WTC11 (cell line): ENCODE measurements at places on chromosomes 11 and 22. TPM values are rescaled to one million over a fixed set of nuclear protein-coding genes. Genes with fewer than 3 reads are reported as not detected.
A peak's percentile ranks its signal among the peaks of the same experiment; 100 is the strongest.

GRCh38 chr11:73376803-73377629 lies 817 bp downstream of the RELT start:
- DNase-seq, result no peak

DNA sequence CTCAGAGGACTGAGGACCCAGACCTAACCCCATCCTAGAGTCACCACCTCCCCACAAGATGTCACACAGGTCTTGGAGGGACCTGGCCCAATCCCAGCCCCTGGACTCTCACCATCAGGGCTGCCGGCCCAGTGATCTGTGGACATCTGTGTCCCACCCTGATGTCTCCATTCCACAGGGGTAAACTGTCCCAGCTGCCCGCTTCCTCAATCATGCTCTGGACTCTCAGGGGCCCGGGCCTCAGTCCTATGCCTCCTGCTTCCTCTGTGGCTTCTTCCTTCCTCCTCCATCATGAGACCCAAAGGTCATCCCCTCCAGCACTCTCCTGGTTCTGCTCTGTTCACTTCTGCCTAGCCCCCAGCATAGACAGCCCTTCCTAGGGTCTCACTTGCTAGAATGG lies 32.2 kb downstream of the ARAP1 start:
- no peak for DNase-seq

- peak; percentile 91 for DNase-seq
Observed at GRCh38 chr22:37330200-37331033, 48.1 kb downstream of the CYTH4 start.

GRCh38 chr11:79108851-79109250 lies 332.0 kb downstream of the TENM4 start:
- DNase-seq, result no peak

- DNase-seq, result no peak
Observed at GRCh38 chr11:18757811-18758210, 31.8 kb upstream of the IGSF22 start.

- DNase-seq, result no peak
Observed at GRCh38 chr11:9852465-9852864, 188.6 kb downstream of the SWAP70 start.

GRCh38 chr22:38289583-38290082 lies 16.8 kb upstream of the TMEM184B start:
- no peak for DNase-seq

- no peak for DNase-seq
Observed at GRCh38 chr11:95668131-95668530, 121.5 kb downstream of the FAM76B start.

DNA sequence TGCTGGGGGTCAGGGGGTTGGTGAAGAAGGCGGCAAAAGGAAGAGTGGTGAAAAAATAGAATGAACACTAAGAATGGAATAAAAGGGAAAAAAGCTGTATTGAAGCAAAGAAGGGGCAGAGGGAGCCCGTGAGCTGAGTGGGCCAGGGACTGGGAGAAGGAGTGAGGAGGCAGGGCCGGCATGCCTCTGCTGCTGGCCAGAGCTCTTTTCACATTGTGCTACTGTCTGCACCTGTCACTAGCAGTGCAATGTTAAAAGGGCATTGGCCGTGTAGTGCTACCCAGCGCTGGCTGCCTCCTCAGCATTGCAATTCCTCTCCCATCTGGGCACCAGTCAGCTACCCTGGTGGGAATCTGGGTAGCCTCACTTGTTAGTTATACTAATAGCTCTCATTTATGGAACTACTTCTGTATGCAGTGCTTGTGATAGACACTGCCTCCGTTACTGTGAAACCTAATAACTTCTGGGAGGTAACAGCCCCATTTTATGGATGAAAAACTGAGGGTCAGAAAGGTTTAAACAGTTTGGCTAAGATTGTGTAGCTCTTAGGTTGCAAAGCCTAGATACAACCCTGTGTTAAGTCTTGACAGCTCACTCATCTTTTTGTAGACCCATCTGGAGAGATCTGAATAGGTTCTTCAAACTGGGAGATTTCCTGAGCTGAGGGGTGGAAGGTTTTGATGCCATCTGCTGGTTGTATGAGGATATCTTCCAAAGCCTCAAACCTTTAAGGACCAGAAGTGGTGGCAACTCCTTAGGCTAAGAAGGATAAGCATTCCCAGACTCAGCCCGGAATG lies 8.5 kb downstream of the YPEL4 start:
- DNase-seq, result peak; percentile 39

DNA sequence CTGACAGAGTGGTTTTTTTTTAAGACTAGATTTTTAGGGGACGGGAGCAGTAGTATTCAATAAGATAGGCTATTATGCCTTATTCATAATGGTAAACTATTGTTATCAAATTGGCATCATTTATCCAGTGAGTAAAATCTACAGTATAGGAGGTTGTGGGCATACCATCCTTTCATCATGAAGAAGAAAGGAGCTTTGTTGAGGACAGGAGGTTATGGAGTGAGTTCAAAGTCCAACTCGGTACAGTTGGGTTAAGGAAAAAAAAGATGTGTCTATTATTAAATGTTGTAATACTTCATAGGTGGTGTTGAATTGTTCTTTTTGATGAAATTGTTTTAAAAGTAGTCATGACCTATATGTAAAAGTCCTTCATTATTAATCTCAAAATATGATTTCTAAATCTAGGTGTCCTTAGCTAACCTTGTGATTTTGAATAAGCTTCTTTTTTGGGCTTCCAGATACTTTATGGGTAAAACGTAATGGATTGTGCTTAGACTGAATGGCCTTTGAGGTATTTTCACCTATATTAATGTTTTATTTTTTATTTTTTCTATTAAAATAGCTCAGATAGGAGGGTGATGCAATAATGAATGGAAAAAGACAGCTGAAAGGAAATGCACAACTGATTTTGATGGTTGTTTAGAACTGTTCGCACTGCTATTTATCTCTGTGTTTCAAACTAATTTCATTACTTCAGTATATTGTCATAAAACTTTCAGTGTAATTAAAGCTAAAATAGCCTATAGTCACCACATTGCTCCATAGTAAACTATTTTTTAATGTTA lies 15.3 kb upstream of the CNTF start:
- DNase-seq, result no peak

DNA sequence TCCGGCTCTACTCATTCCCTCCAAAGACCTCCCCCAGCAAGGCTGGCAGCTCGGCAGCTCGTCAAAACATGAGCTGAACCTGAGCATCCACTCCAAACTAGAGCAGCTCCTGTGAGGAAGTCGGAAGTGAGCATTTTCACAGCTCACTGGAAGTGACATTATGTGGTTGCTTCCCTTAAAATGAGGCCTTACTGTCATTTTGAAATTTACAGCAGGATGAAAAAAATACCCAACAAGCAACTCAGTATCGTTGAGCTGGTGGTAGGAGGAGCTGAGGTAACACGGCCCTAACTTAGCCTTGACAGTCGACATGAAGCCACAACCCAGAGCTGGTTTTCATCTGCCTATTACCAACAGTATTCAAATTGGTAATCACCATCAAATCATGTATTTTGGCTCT lies 38.0 kb upstream of the ARFGAP3 start:
- DNase-seq, result no peak

DNA sequence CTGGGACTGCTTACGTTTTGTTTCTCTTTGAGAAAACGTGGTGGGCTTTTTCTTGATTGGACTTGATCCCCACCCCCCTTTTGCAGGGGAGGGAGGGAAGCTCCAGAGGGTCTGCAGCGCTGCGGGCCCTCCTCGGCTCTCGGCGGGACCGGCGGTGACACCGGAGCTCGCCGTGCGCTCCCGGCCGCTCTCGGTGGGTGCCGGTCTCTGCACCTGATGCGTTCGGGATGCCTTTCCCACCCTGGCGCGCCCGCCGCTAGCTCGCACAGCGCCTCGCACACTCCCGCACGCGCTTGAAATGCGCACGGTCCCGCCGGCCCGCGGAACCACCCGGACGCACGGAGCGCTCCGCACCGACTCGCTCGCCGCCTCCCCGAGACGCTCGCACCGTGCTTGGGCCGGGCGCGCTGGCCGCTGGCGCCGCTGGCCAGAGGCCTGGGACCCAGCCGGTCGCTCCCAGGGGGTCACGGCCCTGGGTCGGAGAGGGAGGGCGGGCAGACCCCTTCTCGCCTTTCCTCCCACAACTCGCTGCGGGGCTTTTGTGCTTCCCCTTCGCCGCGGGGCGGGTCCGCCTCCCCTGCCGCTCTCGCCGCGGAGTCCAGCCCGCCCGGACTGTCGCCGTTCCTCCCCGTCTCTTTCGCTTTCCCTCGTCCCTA lies 1.0 kb downstream of the ZBTB16 start:
- peak; percentile 38 for DNase-seq

- no peak for DNase-seq
Observed at GRCh38 chr11:16896729-16897469, 117.3 kb downstream of the PLEKHA7 start.

GRCh38 chr22:43238526-43239006 lies 51.6 kb upstream of the TTLL12 start:
- DNase-seq, result no peak

- DNase-seq, result no peak
Observed at GRCh38 chr11:105719073-105719822, 109.4 kb downstream of the GRIA4 start.

GRCh38 chr11:114140826-114141225 lies 81.3 kb downstream of the ZBTB16 start:
- DNase-seq, result no peak

GRCh38 chr11:63761931-63762653 lies 6.5 kb downstream of the ZFTA start:
- DNase-seq, result peak; percentile 84

GRCh38 chr11:74444173-74444826 lies 23.0 kb downstream of the KCNE3 start:
- DNase-seq, result no peak

GRCh38 chr11:13207665-13208594 lies 69.7 kb upstream of the BMAL1 start:
- DNase-seq, result no peak

GRCh38 chr11:126756421-126756820 lies 244.1 kb downstream of the KIRREL3 start:
- no peak for DNase-seq

DNA sequence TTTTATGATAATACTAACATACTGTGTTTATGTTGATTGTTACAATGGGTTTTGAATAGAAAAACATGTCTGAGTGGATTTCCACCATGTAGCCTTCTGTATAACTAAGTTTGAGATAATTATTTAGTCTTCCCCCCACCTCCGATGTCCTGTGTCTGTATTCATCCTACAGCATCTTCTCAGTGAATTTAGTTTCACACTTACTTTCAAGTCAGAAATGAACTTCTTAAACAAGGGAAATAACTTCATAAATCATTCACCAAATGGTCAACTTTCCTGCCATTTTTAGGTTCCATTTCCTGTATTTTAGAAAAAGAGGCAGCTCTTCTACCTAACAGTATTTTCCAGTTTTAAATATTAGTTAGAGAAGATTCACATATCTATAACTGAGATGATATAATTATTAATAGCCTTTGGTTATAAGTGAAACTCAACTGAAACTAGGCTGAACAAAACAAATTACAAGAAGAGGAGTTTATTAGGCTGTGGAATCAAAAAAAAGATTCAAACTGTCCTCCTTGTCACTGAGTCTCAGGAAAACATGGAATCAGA lies 3.5 kb downstream of the OR51B5 start:
- DNase-seq, result no peak

GRCh38 chr11:10858439-10859325 lies 829 bp upstream of the ZBED5 start:
- DNase-seq, result peak; percentile 79

DNA sequence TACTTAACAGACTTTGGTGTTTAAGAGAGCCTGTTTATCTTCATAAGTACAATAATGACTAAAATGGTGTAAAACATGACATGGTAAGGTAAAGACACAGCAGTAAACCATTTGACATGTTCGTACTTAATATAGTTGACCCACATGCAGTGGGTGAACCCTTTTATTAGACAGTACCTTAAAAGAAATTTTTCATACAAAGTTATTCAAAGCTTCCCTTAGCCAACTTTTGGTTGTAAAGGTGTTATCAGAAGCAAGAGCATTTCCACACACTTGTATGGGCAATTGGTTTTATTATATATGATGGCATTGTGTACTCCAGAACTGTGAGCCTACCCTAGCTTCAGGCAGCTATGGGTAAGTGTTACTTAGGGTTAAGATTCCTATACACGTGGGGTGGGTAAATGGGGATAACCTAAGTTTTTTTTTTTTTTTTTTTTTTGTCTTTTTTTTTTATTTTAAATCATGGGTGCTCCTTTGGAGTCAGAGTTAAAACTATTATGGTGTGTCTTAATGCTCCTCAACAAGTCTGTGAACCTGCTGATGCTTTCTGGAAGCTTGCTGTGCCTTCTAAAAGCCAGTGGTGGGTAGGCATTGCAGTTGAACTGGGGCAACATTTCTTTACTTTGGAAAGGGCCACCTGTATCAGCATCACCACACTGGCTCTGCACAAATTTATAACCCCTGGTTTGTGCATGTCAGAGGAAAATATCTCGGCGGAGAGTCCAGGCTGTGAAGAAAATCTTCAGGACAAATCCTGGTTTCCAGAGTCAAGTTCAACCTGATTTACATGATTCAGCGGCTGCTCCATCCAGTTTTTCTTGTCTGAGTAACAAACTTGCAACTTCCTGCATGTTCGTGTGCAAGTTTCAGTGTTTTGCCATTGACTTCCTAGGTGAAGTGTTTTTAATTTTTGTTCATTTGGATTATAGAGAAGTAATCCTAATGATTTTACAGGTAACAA lies 3.3 kb downstream of the PCF11 start:
- no peak for DNase-seq

- DNase-seq, result no peak
Observed at GRCh38 chr11:23236826-23237555, 376.7 kb upstream of the CCDC179 start.

GRCh38 chr11:64867748-64868462 lies 10.5 kb downstream of the EHD1 start:
- DNase-seq, result no peak

The MUC5AC gene
- under 0.01 TPM in 1 of 3 replicates, not detected in the others for total RNA-seq

The FADS2 gene
- 416 to 423 TPM (median 422 TPM) in 3 replicates for total RNA-seq

The OR2AT4 gene
- total RNA-seq, result 0.02 TPM in 1 of 3 replicates, not detected in the others

The SH3BP1 gene
- total RNA-seq, result 35.4 to 39.4 TPM (median 36.6 TPM) in 3 replicates

The UPK3A gene
- total RNA-seq, result 0.23 to 0.62 TPM (median 0.37 TPM) in 3 replicates

The FBLN1 gene
- 183 to 219 TPM (median 217 TPM) in 3 replicates for total RNA-seq

The MRPL48 gene
- total RNA-seq, result 38.7 to 40.6 TPM (median 39.4 TPM) in 3 replicates

The MS4A4E gene
- total RNA-seq, result 0.18 TPM in 1 of 3 replicates, not detected in the others

The CCDC188 gene
- not detected in 3 replicates for total RNA-seq

The SPI1 gene
- total RNA-seq, result 0.21 to 0.59 TPM (median 0.39 TPM) in 3 replicates

The RGL4 gene
- 0.05 TPM in 1 of 3 replicates, not detected in the others for total RNA-seq

The MMP1 gene
- 0.11 TPM in 1 of 3 replicates, not detected in the others for total RNA-seq

The OR4D5 gene
- total RNA-seq, result not detected in 3 replicates

The SHISA8 gene
- total RNA-seq, result 2.1 to 2.4 TPM (median 2.2 TPM) in 3 replicates

The HTR3A gene
- total RNA-seq, result 4.1 to 6.0 TPM (median 5.0 TPM) in 3 replicates
